T1000 (cell line): ENCODE measurements at places on chromosomes 12 and 14.

- no peak for DNase-seq
Measured at GRCh38 chr12:41946106-41946505, 198.6 kb downstream of the GXYLT1 start.

- no peak for DNase-seq
Measured at GRCh38 chr14:75597149-75597548, 18.7 kb downstream of the FLVCR2 start.

GRCh38 chr12:121968876-121969275, 50.5 kb downstream of the CFAP251 start:
- DNase-seq: no peak

DNA sequence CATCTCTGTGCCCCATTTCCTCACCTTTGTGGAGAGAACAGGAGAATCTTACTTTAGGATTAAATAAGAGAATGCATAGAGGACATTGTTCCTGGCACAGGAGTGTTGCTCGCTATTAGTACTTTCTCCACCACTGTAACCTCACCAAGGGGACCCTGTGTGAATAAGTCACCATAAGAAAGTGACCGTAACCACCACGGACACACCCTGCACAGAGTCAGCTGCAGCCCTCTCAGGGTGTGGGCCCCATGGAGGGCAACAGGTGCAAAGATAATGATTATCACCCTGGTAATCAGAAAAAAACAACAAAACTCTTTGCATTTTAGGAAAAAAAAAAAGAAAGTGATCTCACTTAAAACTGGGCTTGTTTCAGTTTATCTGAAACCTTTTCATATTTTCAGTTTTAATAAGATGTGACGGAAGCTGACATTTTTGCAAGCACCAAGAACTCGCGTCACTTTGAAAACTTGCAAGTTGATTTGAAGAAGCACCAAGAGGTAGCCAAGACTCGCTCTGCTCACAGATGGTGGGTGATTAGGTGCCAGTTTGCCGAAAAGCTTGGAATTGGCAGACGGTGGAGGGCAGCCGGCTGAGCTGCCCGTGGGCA, 87.0 kb upstream of the VRK1 start:
- DNase-seq: no peak

GRCh38 chr14:101815994-101816393, 54.5 kb downstream of the PPP2R5C start:
- no peak for DNase-seq

DNA sequence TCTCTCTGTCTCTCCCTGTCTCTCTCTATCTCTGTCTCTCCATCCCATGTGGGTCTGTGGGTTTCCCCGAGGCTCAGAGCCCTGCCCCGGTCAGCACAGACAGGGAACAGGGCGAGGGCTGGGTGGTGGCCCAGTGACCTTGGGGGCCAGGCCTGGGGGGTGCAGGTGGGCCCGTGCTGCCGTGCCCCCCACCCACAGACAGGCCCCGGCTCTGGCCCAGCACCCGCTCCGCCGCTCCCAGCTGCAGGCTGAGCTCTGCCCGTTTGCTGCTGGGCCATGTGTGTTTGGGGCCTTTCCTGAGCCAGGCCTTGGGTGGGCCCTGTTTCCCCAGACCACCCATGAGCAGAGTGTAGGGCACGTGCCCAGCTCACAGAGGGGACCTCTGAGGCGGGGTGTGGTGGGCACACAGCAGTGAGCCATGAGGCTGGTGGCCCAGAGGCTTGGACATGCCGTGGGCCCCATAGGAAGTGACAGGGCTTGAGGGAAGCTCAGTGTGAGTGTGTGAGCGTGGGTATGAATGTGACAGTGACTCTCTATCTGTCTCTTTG, 51.0 kb downstream of the TMEM121 start:
- no peak for DNase-seq
